ACHN (cell line): ENCODE measurements at places on chromosomes 3 and 15.
A peak's percentile ranks its signal among the peaks of the same experiment; 100 is the strongest.

- no peak for DNase-seq
These were observed 751.6 kb downstream of the SI start for GRCh38 chr3:164326714-164327113.

DNA sequence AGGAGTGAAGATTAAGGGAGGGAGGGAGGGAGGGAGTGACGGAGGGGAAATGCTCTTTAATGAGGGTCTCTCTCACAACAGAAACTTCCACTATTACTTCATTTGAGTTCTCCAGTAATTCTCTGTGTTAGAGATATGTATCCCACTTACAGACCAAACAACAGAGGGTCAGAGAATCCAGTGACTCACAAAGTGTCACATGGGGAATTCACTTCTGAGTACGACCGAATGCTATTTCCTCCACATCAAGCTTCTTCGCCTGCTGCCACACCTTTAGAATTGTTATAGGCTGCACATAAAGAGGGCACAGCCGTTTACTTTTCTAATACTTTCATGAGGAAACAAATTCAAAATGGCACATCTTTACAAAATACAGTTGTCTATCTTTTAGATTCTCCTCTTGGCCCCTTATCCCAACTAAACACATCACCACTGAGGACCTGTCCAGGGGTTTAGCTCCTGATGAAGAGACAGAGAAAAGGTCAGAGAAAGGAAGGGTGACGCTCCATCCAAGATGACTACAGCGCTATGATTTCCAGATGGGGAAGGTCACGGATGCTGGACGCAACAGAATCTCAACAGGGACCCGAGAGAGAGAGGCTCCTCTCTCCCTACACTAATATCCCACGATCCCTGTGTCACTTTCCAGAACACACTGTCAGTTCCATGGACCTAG is 119.0 kb downstream of the XXYLT1 start:
- DNase-seq: peak; percentile 1

GRCh38 chr3:9696480-9697220 is 7.0 kb upstream of the CPNE9 start:
- no peak for DNase-seq

DNA sequence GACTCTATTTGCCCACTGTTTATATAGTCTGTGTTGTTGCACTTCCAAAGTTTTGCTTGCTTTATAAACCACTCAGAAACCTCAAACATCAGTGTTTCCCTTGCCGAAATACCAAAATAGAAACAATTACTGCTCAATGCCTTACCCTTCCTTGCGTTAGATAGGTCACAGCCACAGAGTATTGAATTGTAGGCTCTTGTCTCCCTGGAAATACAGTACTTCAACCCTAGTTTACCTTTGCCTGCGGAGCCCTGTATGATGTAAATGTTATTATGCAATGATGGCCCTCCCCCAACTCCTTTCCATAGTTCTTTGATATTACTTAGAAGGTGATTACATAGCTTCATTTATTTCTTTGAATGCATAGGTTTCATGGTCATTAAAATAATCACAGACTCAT is 44.2 kb downstream of the SOX2 start:
- DNase-seq: no peak

GRCh38 chr3:108227131-108227530 is 4.9 kb upstream of the IFT57 start:
- DNase-seq: no peak

- DNase-seq: no peak
These were observed 109.7 kb downstream of the LRRC49 start for GRCh38 chr15:71002316-71002715.

GRCh38 chr15:50576166-50576565 is 29.7 kb upstream of the USP50 start:
- no peak for DNase-seq

GRCh38 chr3:160185751-160186150 is 39.5 kb upstream of the C3orf80 start:
- no peak for DNase-seq
